ENCODE measurements at places on chromosomes 1 and 21.
A peak's percentile ranks its signal among the peaks of the same experiment; 100 is the strongest.

DNA sequence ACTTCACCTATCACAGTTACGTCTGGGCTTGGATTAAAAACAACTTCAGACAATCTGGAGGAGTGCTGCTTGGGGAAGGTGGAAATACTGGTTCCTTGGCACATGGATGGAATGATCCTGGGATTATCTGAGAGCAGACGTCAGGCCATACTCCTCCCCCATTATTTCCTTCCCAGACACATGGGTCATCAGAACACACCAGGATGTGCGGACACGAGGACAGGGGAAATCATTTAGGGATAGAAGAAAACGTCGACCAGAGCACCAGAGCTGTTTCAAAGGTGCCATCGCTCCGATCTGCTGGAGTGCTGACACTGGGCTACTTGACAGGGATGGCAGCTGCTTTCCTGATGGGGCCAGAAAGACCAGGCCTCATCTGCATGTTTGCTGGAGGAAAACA is 31.8 kb upstream of the ANGPTL7 start:
- no peak for DNase-seq

DNA sequence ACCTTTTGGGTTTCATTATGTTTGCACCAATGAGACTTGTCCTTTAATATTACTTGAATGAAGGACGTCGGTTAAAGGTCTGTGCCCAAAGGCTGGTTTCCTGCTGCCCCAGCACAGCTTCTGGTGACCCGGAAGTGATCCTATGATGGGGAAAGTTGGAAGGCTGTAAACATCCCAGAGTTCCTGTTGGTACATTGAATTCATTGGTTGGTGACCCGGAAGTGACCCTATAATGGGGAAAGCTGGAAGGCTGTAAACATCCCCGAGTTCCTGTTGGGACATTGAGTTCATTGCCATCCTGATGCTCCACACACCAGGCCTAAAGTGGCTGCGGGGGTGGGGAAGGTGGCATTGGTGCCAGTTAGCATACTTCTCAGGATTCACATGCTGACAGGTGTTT is 187.3 kb downstream of the RYR2 start:
- no peak for DNase-seq

GRCh38 chr1:8170059-8170835 is 144.1 kb upstream of the ERRFI1 start:
- DNase-seq, result no peak

GRCh38 chr1:204359474-204360255 is at the start of gene PLEKHA6:
TSS of gene PLEKHA6 (minus strand) at chr1:204359929. CDS start at chr1:204273727, 86,202 bp downstream.
- peak; percentile 66 for DNase-seq

DNA sequence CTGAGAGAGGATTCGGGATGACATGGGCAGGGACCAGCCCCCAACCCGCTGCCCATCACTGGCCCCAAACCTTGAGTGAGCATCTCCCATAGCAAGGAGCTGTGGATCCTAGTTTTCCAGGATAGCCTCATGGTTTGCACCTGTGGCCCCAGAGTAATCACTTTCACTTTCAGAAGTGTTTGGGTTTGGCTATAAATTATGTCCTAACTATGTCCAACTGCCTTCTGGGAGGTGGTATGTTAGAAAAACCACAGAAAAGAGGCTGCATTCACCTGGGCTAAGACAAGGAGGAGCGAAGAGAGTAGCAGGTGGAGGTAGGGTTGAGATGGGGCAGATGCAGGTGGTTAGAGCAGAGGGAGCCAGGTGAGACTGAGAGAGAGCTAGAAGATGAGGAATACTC is 19.4 kb upstream of the CLIC6 start:
- DNase-seq, result no peak

DNA sequence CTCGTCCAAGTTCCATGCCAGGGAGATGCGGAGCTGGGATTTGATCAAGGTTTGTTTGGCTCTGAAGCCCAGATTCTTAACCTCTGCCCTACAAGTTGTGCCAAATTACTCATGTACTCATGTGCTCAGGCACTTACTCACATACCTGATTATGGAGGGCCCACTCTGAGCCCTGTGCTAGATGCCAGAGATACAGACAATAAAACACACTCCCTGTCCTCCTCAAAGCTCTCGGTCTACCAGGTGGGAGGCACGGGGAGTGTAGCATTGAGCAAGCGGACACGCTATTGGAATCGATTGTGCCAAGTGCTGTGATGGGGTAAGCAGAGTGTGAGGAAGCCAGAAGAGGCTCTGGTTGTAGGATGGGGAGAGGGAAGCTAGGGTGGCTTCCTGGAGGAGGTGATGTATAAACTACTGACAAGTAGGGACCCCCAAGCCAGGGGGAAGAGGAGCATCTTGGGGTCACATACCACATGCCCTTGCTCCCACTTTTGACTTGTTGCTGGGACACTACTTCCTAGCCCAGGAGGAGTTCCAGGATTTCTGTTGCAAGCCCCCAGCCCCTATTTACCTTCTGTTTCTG is 49.8 kb upstream of the IFNLR1 start:
- peak; percentile 32 for DNase-seq

- DNase-seq, result no peak
Measured at GRCh38 chr1:36846357-36846756, 188.0 kb downstream of the GRIK3 start.

DNA sequence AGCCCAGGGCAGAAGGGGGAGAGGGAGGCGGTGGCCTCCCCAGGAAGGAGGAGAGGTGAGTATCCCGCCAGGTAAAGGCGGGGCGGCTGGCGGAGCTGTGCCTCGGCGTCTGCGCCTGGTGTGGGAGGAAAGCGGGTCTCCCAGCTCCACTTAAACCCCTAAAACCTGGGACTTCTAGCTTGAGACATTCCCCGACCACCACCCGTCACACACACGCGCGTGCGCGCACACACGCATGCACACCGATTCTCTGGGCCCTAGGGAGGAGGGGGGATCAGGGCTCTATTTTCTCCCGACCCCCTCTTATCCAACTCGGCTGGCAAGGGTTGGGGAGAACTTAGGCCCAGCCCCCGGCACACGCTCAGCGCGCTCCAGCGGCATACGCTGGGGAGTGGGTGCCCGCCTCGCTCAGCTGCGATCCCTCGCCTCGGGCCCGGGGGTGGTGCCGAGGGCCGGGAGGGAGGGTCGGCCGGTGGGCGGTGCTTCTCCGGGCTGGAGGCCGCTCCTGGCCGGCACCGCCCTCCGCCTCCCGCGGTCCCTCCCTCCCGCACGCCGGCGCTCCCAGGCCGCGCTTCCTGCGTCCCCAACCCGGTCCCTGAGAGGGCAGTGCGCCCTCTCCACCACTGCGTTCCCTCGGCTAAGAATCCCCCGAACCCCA is at the start of gene TMEM51:
Gene TMEM51, plus strand, starts transcription at position 564 of the 658 bp plus-strand sequence. CDS start 61,341 bp downstream, outside the sequence.
- DNase-seq, result peak; percentile 13

GRCh38 chr1:101366513-101367215 is 129.8 kb downstream of the S1PR1 start:
- peak; percentile 50 for DNase-seq

- peak; percentile 43 for DNase-seq
Measured at GRCh38 chr1:189211742-189212141, 1265.9 kb downstream of the BRINP3 start.

DNA sequence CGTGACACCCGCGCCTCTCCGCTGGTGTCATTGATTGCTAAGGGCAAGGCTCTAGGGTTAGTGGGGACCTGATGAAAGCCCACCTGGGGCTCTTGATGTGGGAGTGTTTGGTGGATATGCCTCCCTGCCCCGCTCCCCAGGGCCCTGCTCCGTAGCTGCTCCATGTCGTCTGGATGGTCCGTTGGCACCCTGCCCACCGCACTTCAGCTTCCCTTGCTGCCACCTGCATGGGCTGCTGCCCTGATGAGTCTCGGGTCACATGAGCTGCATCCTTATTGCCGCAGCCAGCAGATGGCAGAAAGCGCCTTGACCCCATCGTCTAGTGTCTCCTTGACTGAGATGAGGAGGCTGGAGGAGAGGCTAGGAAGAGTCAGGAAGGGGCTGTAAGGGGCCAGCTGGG is 439.4 kb downstream of the CAMTA1 start:
- no peak for DNase-seq

All from fibroblast of upper back skin (primary cell).